ENCODE measurements at places on chromosomes 5 and 9.

- no peak for DNase-seq
Observed at GRCh38 chr9:77084094-77084493, 64.6 kb downstream of the FOXB2 start.

DNA sequence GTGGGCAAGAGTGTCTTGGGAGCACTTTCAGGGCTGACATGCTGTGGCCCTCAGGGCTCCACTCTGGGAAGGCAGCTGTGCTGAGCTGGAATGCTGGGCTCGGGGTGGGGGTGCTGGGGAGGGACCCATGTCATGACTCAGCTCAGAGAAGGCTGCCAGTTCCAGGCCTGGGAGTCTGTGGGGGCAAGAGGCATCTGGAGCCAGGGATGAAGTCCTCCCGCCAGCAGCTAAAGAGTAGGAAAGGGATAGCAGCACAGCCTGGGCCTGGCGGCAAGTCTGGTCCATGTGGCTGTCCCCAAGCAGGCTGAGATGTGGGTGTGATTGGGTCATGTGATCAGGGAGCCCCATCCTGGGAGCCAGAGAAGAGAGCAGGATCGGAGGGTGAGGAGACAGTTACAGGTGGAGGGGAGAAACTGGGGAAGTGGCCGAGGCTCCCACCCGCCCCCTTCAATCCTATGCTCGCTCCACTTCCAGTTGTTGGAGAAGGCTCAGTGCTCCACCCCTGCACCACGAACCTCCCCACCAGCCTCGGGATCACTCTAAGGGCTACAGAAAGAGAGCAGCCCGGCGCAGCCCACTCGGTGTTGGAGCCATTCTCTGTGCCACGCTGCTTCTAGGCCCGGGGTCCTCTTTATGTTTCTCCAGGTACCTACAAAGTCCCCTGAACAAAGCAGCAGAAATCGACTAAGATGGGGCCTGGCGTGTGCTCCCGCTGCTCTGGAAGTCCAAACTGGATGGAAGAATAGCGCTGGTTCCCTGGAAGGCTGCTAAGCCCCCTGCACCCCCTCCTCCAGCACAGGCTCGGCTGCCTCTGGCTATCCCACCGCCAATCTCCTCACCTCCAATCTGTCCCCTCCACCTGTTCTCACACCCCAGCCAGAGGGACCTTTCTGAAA is 12.0 kb downstream of the PDGFRB start:
- DNase-seq: peak; percentile 10

DNA sequence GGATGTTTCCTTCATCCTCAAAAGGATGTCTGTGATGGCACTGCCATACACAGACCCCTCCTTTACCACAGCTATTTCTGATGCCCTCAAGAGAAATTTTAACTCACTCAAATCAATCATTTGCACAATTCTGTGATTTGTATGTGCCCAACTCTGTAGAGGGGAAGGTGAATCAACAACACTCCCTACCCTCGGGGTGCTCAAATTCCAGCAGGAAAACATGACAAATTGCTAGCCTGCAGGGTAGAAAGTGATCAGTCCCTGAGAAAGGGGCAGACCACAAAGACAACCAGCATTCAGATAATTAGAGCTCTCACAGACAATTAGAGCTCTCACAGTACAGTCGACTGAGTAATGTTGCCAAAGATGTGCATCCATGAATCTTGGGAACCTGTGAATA is 45.3 kb upstream of the FOXE1 start:
- no peak for DNase-seq

- DNase-seq: no peak
Observed at GRCh38 chr5:15550502-15551112, 50.6 kb downstream of the FBXL7 start.

DNA sequence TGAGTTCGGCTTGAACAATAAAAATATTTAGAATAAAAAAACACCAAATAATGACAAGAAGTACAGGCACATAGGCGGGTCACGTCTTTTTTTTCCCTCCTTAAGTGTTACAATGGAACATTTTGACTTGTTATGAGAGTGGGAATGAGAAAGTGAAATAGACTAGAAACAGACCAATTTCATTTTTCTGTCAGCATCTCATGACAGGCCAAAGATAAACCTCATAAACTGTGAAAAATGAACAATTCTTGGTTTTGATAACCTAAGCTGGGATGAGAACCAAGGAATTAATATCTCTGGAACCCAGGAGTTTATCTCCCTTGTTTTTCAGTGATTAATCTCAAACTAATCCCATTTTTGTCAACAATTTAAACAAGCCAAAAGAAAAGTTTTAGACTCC is 299.5 kb downstream of the SLIT3 start:
- no peak for DNase-seq

GRCh38 chr5:64914396-64914795 is 145.7 kb downstream of the CWC27 start:
- no peak for DNase-seq

DNA sequence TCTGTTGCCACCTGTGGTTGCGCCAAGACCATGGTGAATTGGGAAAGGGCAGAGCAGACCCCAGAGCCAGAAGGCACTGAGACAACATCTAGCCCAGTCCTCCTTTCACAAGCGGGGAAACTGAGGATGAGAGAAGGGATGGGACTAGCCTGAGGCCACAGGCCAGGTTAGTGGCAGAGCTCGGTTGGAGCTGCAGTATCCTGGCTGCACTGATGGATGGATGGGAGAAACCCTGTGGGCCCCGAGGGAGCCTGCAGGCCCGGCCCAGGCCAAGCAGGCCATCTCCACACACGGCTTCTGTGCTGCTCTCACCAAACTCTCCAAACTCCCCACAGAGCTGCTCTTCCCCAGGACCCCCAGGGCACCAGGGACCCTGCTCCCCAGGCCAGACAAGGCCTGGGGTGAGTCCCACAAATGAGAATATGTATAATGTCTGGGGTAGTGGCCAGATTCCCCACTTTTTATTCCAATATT is 60.2 kb downstream of the TSTD2 start:
- DNase-seq: no peak

DNA sequence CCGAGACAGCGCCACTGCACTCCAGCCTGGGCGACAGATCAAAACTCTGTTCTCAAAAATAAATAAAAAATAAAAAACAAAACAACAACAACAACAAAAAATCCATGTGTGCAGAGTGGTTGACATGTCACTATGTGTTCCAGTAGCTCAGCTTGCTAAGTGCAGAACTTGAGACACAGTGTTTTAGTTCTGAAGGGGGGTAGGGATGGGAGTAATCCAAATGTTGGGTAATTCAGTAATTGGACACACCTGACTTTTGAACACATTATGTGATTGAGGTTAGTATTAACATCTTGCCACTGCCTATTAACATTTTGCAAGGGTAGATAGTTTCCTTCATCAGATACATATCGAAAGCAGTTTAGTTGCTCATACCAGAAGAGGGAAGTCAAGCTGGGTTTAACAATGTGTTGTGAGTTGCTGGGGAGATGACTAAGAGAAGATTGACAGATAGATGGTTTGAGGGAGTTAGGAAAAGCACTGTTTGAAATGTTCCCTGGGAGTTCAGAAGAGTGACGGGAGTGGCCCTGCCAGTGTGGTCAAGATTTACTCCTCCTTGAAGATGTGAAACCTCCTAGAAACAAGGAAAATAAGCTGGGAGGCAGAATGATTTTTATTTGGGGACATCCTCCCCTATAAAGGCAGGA is 928 bp downstream of the HACD4 start:
- no peak for DNase-seq

DNA sequence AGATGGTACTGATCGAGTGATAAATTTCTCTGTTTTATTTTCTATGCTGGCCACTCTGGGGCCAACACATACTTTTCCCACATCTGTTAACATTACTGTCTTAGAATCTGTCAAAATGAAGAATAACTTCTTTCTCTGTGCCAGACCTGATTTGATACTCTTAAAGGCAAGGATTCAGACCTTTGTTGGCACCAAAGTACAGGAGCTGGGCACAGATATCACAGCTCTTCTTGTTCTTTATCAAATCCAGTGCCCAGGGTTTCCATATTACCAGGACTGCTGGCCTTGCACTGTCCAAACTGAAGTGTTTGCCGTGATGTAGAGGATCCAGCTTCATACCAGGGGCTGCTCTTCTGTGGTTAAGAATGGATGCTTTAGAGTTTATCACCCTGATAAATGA is 20.9 kb downstream of the ZNF474 start:
- DNase-seq: peak; percentile 30

DNA sequence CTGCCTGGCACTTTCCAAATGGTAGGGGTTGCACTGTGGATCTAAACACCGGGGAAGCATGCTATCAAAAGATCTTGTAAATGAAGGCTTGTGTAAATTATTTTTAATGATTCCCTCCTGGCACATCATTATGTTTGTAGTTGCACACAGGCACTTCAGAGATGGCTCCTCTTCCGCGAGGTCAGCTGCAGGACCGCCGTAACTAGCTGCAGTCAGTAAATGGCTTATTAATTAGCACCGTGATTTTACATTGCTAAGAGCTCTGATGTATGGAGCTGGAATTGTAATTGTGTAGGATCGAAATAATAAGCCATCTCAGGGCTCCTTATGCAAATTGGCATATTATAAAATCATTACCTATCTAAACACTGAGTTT is 397.6 kb upstream of the IRX1 start:
- no peak for DNase-seq

Measured in NCI-H82 (cell line).